ENCODE measurements at places on chromosomes 2 and 18.
A peak's percentile ranks its signal among the peaks of the same experiment; 100 is the strongest.

DNA sequence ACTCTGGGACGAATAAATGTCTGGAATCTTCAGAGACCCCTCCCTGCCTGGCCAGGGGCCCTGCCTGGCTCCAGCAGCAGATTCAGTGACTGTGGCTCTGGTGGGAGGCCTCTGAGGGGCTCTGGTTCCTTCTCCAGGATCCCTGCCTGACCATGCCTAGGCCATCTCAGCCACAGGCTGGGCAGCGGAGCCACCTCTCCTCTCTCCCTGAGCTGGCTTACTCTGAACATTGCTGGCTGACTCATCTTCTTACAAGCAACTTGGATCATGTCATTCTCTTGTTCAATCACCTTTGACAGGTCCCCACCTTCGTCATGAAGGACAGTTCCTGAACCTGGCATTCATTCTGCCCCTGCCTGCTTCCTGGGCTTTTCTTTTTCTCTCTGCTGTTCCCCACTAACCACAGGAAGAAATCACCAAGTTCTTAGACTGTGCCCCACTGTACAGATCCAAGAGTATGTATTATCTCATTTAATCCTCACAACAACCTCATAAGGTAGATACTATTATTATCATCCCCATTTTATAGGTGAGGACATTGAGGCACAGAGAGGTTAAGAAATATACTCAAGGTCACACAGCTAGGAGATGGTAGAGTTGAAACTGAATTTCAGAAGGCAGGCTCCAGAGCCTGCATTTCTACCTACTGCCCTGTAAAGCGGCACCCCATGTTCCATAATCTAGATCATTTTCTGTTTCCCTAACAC is 155.5 kb upstream of the SMAD2 start:
- DNase-seq, result no peak

- DNase-seq, result no peak
These were observed 47.1 kb downstream of the COLEC12 start for GRCh38 chr18:453400-453799.

DNA sequence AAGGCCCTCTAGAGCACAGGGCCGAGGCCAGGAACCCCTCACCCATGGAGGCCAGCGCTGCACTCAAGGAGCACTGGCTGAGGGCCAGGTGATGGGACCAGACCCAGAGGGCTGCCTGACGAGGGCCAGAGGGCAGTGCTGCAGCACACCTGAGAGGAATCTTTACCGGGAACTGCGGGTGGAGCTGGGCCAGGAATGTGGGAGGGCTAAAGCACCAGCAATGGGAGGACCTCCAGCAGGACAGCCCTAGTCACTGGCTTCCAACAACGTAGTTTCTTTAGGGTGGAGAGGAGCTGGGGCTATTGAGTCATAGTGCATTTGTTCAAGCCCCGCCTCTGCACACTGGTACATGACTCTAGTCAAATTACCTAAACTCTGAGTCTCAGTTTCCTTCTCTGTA is 143.4 kb downstream of the TMEM17 start:
- DNase-seq, result no peak

DNA sequence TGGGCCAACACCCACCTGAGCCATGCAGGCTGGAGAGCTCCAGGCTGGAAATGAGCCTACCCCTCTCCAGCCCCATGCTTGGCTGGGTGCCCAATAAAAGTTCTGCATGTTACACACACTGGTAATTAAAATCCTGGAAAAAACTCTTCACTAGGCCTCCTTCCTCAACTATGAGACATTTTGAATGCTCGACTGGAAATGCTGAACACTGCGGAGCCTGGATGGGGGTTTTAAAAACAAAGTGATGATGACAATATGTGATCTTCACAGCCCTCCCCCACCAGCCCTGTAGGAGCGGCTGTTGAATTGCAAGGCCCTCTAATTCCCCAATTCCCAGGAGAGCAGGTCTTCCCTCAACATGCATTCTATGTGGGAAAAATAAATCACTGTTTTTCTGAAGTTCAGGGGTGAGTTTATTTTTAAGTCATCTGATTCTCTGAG is 179.2 kb downstream of the TTC32 start:
- DNase-seq, result no peak

GRCh38 chr2:198314559-198315153 is 510.3 kb downstream of the PLCL1 start:
- peak; percentile 43 for DNase-seq

DNA sequence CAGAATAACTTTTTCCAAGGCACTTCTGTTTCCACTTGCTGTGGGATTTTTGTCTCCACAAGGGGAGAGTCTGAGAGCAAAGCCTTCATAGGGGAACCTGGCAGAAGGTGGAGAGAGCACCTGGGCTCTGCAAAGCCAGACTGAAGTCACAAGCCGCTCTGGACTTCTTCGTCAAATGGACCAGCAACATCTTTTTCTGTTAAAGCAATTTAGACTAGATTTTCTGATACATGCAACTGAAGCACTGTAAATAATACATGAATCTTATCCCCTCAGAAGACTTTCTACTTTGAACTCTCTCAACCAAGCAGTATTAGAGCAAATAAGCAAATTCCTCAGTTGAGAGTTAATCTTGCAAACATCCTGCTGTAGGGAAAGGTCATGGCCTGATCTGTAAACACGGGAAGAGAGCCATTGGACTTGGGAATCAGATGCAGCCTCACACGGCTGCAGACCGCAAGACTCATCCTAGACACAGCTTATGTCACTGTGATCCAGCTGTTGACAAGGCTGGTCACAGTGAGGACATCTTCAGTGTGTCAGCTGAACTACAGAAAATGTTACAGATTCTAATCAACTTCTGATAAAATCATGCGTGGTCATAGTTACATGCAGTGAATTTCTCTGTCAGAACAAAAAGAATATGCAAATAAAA is 3.2 kb downstream of the SH3YL1 start:
- no peak for DNase-seq

GRCh38 chr18:70428439-70428838 is 139.6 kb downstream of the SOCS6 start:
- no peak for DNase-seq

DNA sequence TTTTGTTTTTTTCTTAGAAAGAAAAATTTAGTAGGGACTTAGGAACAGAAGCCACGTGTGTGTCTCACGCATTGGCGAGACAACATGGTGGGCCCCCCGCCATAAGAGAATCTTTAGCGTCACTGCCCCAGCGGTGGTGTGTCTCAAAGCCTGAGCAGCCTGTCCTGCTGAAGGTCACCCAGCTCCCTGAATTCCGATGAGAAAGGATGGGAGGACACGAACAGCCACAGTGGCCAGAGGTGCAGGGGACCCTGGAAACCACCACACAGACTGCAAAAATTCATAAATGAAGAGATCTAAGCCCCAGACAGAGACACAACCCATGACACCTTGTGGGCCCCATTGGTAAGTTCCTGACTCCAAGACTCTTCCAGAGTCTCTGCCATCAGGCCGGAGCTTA is 266.1 kb upstream of the RAB6C start:
- no peak for DNase-seq

- DNase-seq, result no peak
These were observed 89.9 kb downstream of the LYPD6 start for GRCh38 chr2:149420053-149420963.

DNA sequence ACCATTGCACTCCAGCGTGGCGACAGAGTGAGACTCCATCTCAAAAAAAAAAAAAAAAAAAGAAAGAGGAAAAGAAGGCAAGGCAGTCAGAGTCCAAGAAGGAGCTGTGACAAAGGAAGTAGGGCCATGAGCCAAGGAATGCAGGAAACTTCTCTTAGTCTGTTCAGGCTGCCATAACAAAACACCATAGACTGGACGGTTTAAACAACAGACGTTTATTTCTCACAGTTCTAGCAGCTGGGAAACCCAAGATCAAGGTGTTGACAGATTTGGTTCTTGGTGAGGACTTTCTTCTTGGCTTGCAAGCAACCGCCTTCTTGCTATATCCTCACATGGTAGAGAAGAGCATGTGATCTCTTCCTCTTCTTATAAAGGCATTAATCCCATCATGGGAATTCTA is 13.1 kb upstream of the SUMO1 start:
- DNase-seq, result no peak

- no peak for DNase-seq
These were observed 315.4 kb downstream of the ETAA1 start for GRCh38 chr2:67712484-67712883.

GRCh38 chr2:64737547-64737946 is 83.8 kb upstream of the SERTAD2 start:
- DNase-seq, result no peak

- no peak for DNase-seq
These were observed 927.3 kb upstream of the ACVR2A start for GRCh38 chr2:146917431-146918042.
